T-helper 2 cell treated with Interferon-gamma antibody and Interleukin-4, amounts not matched to agents 5 μg/mL and 100 μg/mL, for 36 hours (primary cell): ENCODE measurements at places on chromosomes 3 and 15.

GRCh38 chr3:18098960-18099587 is 326.1 kb downstream of the SATB1 start:
- H3K27ac ChIP-seq: no peak overlapping the region
- no peaks in the 10 kb centered on the region for H3K27me3 ChIP-seq
- no peaks in the 10 kb centered on the region for H3K36me3 ChIP-seq
- H3K4me3 ChIP-seq: no peak overlapping the region

GRCh38 chr15:74615508-74616365 is at the start of gene CLK3:
CLK3 (plus strand) TSS chr15:74615836; CDS start chr15:74619197, 3,361 bp downstream.
- peak; percentile 97 for DNase-seq
- peaks cover 20% of the 10 kb centered on the region for H3K36me3 ChIP-seq
- H3K4me1 ChIP-seq: peaks cover 23% of the 10 kb centered on the region
- H3K27ac ChIP-seq: peak within 1 kb of the TSS; percentile 94
- H3K27me3 ChIP-seq: no peaks in the 10 kb centered on the region

- no peak overlapping the region for H3K27ac ChIP-seq
- H3K36me3 ChIP-seq: no peaks in the 10 kb centered on the region
- no peak overlapping the region for H3K4me3 ChIP-seq
- no peak for DNase-seq
Measured at GRCh38 chr3:181470349-181470748, 241.4 kb upstream of the SOX2 start.

DNA sequence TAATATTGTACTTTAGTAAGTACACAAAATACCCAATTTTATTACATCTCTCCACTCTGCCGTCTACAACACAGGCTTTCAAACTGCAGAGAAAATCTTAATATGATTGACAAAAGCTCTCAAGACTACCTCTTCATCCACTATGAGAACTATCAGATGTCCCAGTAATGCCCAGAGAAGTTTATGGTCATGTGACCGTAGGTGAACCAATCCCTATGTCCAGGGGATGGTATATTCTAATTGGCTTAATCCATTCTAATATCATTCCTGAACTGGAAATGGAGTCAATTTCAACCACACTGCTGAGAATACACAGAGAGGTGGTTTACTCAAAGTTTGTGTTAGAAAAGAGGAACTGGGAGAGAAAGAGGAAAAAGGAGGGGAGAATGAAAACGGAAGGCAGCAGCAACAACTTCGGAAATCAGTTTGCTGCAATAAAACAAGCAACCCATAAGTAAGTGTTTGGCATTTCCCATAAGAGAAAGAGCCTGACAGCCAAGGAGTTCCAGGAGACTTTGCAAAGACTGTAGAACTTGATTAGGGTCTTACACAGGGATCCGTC is 7.3 kb downstream of the SST start:
- H3K27me3 ChIP-seq: peaks cover 25% of the 10 kb centered on the region
- DNase-seq: no peak
- H3K4me1 ChIP-seq: no peaks in the 10 kb centered on the region

- no peaks in the 10 kb centered on the region for H3K36me3 ChIP-seq
- H3K27me3 ChIP-seq: peaks cover 3% of the 10 kb centered on the region
- H3K27ac ChIP-seq: no peak overlapping the region
- no peaks in the 10 kb centered on the region for H3K4me1 ChIP-seq
Measured at GRCh38 chr3:43062040-43062563, 43.8 kb downstream of the POMGNT2 start.

GRCh38 chr3:128199110-128199509 is 45.8 kb downstream of the EEFSEC start:
- H3K27ac ChIP-seq: no peak overlapping the region
- H3K27me3 ChIP-seq: no peaks in the 10 kb centered on the region
- peaks cover 8% of the 10 kb centered on the region for H3K4me1 ChIP-seq
- no peak overlapping the region for H3K4me3 ChIP-seq
- no peaks in the 10 kb centered on the region for H3K36me3 ChIP-seq
- no peak for DNase-seq
